ENCODE measurements at places on chromosomes 4 and X.
A peak's percentile ranks its signal among the peaks of the same experiment; 100 is the strongest.

DNA sequence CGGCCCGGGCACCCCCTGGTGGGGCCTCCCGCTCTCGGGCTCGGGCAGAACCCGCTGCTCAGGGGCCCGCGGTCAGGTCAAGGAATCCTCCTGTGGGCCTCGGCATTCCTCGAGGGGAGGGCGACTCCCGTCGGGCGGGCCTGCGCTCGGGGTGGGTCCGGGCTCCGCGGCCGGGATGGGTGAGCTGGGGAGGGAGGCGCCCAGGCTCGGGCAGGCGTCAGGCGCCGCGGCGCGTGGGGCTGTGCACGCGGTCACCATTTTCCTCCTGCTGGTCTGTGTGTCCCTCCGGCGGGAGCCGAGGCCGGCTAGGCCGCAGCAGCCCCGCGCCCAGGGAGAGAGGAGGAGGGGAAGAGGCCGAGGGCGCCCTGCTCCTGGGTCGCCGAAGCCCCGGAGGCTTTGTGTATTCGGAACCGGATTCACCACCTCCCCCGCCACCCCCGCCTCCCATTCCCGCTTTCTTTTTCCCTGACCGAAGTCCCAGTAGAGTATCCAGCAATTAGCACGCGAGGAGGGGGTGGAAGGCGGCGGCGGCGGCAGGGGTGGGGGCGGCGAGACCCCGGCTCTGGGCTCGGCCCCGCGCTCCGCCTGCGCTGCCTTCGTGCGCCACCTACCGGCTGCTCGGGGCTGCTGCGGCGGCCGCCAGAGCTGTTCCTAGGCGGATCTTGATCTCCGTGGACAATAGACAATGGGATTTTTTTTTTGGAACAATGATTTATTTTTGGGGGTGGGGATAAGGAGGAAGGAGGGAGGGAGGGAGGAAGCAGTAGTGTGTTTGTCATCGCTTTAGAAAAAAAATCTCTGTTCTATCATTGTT is 99.0 kb upstream of the MAML3 start:
- DNase-seq = peak; percentile 63

GRCh38 chr4:143397335-143397734 is 60.7 kb downstream of the GAB1 start:
- DNase-seq = no peak

- DNase-seq = no peak
These were observed 130.9 kb downstream of the TMEM164 start for GRCh38 chrX:110133735-110134370.

DNA sequence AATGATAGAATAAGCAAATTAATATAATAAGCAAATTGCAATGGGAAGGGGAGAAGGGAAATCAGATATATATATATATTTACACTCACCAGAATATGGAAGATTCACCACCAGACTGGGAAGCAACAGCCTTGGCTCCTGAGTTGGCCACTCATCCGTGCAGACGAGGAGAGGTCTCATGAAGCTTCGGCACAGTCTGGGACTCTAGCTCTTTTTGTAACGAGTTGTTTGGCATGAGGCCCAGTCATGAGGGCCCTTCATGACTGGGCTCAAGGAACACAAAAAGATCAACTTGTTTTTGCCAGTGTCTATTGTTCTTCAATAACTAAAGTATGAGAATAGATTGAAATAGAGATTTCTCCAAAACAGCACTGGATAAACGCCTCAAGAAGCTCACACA is 176.4 kb downstream of the ADGRA3 start:
- DNase-seq = no peak

GRCh38 chr4:126268106-126268505 is 953.4 kb downstream of the FAT4 start:
- no peak for DNase-seq

GRCh38 chrX:49951524-49952193 is 29.3 kb downstream of the CLCN5 start:
- DNase-seq = no peak

GRCh38 chrX:155218777-155219176 is 2.5 kb downstream of the VBP1 start:
- DNase-seq = no peak

- DNase-seq = no peak
These were observed 202.7 kb downstream of the SPRY1 start for GRCh38 chr4:123599061-123599919.
